ENCODE measurements at places on chromosomes 3 and 15.

DNA sequence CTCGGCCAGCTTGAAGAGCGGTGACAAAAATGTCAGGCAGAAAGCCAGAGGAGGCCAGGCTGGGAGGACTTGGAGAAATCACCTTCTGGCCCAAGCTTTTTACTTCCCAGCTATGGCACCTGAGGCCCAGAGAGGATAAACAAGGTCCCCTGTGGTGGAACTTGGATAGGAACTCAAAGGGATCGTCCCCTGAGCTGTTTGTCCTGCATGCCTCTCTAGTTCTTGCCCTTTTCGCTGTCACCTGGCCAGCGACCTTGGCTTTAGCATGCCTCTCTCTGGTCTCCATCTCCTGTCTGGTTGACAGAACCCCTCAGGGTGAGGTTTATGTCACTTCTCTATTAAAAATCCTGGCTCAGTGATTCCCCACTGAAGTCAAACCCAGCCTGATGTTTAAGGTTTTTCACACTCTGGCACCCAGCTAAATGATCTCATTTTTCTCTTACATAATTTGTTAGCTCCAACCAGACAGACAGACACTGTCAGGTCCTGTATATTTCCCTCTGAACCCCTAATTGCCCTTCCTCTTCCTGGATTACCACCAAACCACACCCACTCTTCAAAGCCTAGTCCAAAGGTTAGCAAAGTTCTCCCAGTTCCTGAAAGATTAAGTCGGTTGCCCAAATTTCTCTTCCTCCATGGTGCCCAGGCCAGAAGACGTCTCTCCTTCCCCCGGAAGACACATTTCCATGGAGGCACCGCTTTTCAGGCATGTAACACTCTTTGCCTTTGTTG is 169.1 kb downstream of the FAM43A start:
- DNase-seq, result no peak

DNA sequence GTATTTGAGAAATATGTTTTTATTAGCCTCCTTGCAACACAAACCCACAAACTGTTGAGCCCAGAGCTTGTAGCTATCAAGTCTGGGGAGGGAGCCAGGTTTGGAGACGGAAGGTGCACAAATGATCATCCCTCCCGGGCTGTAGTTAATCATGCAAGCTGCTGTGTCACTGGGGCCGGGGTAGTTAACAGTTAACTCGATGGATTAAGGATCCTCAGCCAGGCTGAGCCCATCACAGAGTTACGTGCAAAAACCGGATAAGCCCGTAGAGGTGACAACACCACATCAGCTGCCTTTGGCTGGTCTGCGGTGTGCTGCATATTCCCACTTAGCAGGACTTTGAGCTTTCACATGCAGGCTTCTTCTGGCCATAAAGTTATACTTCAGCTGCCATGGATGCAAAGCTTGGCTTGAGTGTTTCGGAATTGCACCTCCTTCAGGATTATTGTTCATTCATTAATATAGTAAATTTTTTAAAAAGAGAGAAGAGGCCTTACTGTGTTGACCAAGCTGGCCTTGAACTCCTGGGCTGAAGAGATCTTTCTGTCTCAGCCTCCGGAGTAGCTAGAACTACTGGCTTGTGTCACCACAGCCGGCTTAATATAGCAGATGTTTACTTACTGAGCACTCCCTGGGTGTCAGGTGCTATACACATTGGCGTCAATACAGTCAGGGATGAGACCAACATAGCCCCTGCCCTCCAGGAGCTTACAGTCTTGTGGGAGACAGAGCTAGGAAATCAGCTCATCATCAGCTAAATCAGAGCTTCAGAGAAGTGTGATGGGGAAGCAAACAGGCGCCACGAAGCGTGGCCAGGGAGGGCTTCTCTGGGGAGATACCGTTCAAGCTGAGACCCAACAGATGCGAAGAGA is 226.8 kb upstream of the BHLHE40 start:
- DNase-seq, result peak; percentile 11

- no peak for DNase-seq
These were observed 11.6 kb upstream of the CLDN18 start for GRCh38 chr3:137998121-137999042.

GRCh38 chr3:89252016-89252415 is 144.6 kb downstream of the EPHA3 start:
- no peak for DNase-seq

DNA sequence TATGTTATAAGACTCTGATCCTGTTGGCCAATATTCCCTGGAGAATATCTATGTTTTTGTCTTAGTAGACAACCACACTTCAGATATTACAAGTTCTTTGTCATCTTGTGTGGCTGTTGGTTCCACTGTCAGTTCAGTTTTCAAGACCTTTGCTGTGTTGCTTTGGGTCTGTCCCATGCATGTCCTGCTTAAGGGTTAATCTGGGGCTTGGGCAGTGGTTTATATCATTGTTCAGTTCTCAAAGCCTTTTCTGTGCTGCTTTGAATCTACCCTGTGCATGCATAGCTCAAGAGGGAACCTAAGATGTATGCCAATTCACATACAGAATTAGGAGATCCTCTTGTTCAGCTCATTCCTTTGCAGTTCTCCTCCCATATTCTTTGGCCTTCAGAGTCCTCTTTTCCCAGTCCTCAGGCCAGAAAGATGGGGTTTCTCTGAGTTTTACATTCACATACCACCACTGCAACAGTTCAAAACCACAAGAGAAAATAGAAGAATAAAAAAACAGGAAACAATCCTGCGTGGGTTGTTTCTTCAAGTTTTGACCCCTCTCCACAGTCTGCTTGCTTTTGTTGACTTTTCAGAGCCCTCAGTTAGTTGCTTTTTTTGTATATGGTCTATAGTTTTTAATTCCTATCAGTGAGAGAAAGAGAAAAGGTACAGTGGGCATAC is 21.6 kb downstream of the BUB1B start:
- DNase-seq, result no peak

DNA sequence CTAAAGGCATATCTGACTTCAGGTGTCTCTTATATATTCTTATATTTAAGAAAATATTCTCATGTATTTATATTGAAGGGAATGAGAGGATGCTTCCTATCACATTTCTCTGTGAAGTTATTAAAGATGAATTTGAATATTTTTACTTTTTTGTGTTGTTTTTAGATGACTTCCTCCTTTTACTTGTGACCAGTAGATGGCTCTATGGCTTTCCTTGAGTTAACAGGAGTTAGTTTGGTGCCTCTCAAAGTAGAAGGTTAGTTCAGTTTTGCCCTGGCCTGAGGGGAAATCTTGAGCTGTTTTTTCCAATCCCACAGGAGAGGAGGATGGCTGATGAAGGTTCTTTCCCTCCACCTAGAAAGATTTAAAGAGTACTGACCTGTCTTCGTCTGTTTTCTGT is 80.7 kb downstream of the SQOR start:
- DNase-seq, result peak; percentile 49

GRCh38 chr15:31327669-31328427 is 1.2 kb downstream of the KLF13 start:
- DNase-seq, result peak; percentile 69

GRCh38 chr3:28575746-28576613 is 227.4 kb upstream of the AZI2 start:
- DNase-seq, result peak; percentile 53

- no peak for DNase-seq
These were observed 14.1 kb downstream of the ST3GAL6 start for GRCh38 chr3:98777286-98777685.

GRCh38 chr3:49703443-49703927 is 14.1 kb downstream of the RNF123 start:
- peak; percentile 56 for DNase-seq

DNA sequence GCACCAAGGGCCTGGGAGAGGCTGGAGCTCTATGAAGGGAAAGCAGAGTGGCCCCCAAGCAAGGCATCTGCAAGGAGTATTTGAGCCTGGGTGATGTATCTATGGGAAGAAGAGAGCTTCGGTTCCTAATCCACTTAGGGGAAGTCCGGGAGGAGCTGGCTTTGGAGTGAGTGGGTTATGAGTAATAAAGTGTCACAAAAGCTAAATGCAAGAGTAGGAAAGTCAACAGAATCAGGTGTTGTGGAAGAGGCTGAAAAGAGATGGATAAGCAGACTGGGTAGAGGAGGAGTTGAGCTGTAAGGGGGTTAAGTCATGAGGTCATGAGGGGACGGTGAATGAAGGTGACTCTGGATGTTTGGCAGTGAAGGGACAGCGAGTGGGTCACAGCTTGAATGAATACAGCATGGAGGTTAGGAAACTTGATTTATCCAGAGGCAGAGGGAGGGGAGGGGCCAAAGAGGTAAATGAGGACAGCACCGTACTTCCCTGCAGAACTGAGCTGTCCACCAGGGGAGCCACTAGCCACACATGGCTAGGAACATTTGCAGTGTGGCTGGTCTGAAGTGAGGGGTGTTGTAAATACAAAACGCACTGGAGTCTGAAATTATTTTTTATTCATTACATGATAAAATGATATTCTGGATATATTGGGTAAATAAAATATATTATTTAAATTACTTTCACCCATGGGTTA is 83.3 kb downstream of the ADCY5 start:
- DNase-seq, result no peak

GRCh38 chr15:68990992-68991500 is 23.4 kb upstream of the NOX5 start:
- no peak for DNase-seq

DNA sequence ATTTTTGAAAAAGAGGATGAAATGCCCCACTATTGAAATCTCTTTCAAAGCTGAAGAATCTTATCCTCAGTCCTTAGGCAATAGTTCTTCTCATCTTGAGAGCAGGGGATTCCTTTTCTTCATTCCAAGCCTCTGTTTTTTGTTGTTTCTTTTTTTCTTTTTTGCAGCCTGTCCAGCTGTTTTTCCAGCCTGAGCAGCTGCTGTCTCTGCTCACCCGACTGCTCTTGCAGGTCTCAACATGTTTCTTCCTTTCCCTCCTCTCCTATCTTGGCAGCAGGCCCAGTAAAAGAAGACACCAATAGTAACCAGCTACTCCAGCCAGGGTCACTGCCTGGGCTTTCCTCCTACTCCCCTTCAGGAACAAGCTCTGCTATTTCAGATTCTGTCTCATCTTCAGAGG is 23.8 kb downstream of the MEX3B start:
- peak; percentile 37 for DNase-seq

- no peak for DNase-seq
These were observed 16.9 kb upstream of the RHCG start for GRCh38 chr15:89513284-89513683.

DNA sequence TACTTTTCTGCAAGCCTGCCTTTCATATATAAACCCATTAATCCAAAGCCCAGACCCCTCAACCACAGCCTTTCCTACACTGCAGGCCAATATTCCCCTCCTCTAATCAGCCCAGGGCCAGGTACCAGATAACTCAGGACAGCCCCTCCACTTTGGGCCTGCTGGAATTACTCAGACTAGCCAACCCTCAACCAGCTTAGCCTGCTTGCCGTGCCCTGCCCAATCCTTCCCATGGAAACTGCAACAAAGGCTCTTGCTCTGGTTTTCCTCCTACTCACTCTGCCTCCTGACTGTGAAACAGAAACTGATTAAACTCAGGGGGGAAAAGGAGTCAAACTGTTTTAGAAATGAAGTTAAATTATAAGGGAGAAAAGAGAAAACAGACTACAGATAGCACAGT is 248.1 kb downstream of the KLF13 start:
- DNase-seq, result no peak

GRCh38 chr15:96341513-96342405 is 11.3 kb downstream of the NR2F2 start:
- DNase-seq, result no peak

DNA sequence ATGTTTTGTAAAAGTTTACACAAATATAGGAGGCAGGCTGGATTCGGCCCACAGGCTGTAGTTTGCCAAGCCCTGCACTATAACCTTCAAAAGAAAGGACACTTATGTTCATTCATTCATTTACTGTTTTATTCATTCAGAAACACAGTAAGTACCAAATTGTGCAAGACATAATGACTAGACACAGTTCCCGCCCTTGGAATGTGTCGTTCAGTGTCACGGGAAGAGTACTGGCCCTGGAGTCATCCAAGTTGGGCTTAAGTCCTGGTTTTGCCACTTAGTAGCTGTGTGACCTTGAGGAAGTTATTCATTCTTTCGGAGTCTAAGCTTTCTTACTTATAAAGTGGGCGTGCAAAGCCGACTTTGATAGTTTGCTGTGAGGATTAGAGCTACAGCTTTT is 22.0 kb downstream of the COLQ start:
- peak; percentile 29 for DNase-seq

- no peak for DNase-seq
These were observed 150.0 kb downstream of the GHSR start for GRCh38 chr3:172298247-172298646.

GRCh38 chr3:105364128-105364527 is 2.6 kb upstream of the ALCAM start:
- peak; percentile 76 for DNase-seq

- peak; percentile 19 for DNase-seq
These were observed 1.2 kb downstream of the KNL1 start for GRCh38 chr15:40595219-40595618.

- no peak for DNase-seq
These were observed 23.5 kb downstream of the ZXDC start for GRCh38 chr3:126452213-126452612.

DNA sequence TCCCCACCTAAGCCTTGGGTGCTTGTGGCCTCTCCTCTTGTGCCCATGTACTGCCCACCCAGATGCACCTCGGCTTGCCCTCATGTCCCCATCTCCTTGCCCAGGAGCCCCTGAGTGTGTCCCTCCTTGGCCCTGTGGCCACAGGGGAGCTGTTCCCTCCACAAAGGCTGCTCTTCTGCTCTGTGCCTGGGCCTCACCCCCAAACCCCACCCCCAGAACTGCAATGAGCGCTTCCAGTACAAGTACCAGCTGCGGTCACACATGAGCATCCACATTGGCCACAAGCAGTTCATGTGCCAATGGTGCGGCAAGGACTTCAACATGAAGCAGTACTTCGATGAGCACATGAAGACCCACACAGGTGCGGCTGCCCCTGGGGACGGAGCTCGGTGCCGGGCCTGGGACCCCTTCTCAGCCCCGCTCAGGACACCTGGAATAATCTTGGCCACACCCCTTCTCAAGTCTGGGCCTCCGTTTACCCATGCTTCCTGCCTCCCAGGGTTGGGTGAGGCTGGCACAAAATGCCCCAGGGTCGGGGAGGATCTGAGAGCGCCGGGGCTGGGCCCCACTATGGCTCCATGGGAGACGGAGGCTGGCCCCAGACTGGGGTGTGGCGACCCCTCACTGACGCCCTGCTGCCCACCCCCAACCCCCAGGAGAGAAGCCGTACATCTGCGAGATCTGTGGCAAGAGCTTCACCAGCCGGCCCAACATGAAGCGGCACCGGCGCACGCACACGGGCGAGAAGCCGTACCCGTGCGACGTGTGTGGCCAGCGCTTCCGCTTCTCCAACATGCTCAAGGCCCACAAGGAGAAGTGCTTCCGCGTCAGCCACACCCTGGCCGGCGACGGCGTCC is 10.3 kb downstream of the ZBTB47 start:
- DNase-seq, result no peak

DNA sequence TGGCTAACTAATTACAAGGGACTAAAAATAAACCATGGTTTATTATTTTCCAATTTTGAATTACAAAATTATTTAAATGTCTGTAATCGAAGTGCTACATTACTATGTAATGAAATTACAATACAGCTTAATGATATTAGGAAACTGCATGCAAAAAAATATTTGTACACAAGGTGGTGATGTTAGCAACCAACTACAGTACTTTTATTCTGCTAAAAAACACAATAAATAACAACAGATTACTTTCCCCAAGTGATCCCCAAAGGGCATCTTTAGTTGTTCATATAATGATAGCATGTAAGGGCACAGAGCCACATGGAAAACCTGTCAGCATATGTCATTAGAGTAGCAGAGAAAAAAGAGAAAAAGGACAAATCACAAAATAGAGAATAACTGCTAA is 147.5 kb upstream of the SOX2 start:
- no peak for DNase-seq
